GM23248 (cell line): ENCODE measurements at places on chromosomes 11 and 22.

DNA sequence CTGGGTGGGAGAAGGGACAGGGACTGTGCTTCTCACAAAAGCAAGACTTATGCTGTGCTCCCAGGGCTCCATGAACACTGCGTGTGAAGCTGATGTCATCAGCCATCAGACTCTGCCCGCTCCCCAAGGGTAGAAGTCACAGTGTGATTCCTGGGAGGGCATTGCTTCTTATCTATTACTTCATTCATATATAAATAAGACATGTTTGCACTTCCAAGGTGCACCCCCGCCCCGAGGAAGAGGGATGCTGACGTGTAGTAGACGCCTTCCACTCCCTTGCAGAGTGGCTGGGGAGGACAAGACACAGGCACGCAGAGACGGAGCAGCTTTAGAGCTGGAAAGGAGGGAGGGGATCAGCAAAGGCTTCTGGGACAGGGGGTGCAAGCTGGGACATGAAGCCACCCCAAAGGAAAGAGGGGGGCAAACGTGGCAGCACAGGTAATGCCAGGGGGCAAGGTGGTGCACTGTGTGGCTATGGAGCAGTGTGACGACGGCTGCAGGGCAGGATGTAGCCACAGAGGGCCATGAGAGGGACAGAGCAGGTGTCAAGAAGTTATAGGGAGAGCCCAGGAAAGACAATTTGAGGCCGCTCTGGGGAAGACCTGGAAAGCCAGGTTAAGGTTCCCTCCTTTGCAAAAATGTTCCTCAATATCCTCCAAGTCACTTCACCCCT is 558.5 kb downstream of the MN1 start:
- no peak for DNase-seq

- DNase-seq: no peak
These were observed 201.9 kb downstream of the DDX10 start for GRCh38 chr11:108866781-108867180.

- DNase-seq: no peak
These were observed 50.5 kb upstream of the PARVG start for GRCh38 chr22:44130076-44130711.

GRCh38 chr11:34824425-34824824 is 91.8 kb downstream of the APIP start:
- no peak for DNase-seq

- DNase-seq: no peak
These were observed 7.2 kb downstream of the FAM83F start for GRCh38 chr22:40001800-40002577.

- peak; percentile 87 for DNase-seq
These were observed 22.2 kb downstream of the P2RY2 start for GRCh38 chr11:73240190-73240781.

- no peak for DNase-seq
These were observed 3.1 kb downstream of the SLN start for GRCh38 chr11:107708792-107709191.

DNA sequence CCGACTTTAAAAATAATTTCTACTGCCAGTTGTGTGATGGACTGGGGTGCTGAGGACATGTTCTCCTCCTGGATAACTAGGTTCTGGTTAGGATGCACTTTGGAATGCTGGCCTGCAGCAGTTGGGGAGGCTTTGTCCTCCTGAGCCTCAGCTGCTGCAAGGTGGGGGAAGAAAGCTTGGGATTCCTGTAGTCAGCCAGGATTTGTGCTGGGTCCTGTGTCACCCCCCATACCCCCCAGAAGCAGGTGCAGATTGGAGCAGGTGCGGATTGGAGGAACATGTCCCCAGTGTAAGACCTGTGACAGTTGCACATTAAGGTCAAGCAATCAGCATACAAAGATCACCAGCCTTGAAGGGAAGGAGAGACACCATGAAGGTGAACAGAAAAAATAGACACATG is 51.1 kb downstream of the MED15 start:
- DNase-seq: no peak

- no peak for DNase-seq
These were observed 110.0 kb upstream of the KIRREL3 start for GRCh38 chr11:127110542-127110941.

DNA sequence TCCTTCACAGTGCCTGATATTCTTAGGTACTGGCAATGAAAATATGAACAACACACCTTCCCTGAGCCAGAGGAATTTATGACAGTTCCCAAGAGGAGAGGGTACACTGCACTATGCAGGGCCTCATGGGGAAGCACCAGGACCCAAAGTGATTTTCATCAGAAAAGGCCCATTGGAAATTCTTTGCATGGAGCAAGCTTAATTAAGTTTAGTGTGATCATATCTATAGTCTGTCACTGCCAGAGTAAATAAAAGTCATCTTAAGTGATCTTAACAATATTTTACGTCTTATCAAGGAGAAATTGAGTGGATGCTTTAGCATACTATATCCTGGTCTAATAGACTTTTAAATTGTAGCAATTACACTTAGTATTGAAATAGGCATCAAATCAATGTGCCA is 86.5 kb downstream of the ACER3 start:
- no peak for DNase-seq

- DNase-seq: no peak
These were observed 174.2 kb upstream of the ARHGAP20 start for GRCh38 chr11:110886288-110886970.

- DNase-seq: no peak
These were observed 4.3 kb downstream of the CAPN5 start for GRCh38 chr11:77071077-77071476.

DNA sequence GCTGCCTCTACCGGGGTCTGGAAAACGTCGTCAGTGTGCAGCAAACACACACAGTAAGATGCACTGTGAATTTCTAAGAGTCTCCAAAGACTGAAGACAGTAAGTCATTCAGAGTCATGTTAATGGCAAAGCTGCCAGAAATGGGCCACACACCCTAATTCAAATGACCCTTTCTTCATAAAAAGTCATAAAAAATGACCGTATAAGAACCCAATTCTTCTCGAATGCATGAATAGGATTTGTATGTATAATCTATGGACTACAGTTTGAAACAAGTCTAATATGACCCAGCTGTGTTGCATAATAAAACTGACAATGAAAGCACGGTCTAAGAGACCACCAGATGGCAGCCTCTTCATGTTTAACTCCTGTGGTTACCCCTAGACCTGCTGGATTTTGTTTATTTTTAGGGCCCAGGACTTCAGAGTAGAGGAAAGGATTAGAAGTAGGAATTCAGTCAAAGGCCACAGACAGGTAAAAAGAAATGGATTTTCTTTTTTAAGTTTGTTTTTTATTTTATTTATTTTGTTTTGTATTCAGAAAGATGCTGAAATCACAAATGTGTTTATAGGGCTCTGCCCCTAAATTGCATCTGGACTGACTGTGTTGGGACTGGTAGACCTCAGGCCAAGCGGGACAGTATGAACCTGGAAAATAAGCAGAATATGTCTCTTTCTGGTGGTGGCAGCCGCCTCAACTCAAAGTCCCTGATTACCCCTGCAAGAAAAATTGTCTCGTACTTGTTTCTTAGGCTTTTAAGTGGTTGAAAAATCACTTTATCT is 32.1 kb upstream of the SLC5A12 start:
- peak; percentile 83 for DNase-seq

DNA sequence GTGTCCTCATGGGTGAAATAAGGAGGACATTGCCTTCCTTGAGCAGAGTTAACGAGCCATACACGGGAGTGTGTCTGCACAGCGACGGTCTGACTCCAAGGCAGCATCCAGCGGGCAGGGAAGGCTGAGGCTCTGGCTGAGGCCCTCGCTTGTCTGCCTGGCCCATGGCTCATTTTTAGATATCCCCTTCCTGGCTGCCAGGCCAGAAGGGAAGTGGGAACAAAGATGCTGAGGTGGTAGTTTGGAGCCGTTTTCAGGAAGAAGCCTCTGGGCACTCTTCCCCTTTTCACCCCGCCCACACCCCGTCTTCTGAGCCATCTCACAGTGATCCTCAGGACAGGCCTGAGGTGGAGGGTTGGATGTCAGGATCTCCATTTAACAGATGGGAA is 3.0 kb upstream of the SLCO2B1 start:
- no peak for DNase-seq

DNA sequence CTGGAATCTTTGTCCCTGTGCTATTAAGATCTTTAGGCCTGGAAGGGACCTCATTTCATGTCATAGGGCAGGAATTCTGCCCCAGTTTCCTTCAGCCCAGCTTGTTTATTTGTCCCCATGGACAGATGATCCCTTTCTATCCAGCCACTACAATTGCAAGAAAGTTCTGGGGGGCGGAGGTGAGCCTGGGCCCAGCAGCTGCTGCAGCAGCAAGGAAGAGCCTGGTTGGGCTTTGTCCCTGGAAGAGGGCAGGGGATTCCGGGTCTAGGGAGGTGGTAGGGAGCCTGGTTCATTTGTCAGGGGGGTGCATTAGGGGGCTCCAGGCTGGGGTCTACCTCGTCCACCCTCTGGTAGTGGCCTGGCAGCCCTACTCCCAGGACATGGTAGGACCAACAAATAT is 16.4 kb upstream of the CACNA1I start:
- no peak for DNase-seq

GRCh38 chr11:119419834-119420492 is 3.0 kb downstream of the THY1 start:
- no peak for DNase-seq
